ENCODE measurements at places on chromosomes 5 and 9.

GRCh38 chr9:32728181-32728580 is 55.2 kb upstream of the TMEM215 start:
- no peak for DNase-seq

GRCh38 chr5:131264451-131265099 is 722 bp downstream of the CDC42SE2 start:
- no peak for DNase-seq

DNA sequence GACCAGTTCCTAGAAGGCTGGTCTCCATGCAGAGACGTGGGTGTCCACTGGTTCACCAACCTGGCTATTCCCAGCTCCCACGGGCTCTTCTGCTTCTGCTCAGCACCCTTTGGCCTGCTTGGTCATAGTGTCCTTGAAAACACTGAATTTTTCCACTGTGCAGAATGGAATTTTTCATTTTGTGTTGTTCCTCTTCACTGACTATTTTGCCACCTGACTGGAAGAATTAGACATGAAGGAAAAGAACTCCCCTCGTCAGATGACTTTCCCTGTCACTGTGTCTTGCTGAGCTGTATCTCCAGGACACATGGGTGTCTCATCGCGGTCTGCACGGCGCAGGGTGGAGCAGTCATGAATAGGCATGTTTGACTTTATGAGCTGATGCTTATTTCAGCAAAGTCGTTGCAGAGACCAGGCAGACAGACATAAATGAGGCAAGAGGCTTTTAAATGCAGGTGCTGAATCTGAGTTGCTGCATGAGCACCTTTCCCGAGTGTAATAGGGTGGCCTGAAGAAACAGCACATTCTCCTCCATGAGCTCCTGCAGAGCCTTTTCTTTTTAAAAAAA is 50.2 kb upstream of the SEMA4D start:
- no peak for DNase-seq

DNA sequence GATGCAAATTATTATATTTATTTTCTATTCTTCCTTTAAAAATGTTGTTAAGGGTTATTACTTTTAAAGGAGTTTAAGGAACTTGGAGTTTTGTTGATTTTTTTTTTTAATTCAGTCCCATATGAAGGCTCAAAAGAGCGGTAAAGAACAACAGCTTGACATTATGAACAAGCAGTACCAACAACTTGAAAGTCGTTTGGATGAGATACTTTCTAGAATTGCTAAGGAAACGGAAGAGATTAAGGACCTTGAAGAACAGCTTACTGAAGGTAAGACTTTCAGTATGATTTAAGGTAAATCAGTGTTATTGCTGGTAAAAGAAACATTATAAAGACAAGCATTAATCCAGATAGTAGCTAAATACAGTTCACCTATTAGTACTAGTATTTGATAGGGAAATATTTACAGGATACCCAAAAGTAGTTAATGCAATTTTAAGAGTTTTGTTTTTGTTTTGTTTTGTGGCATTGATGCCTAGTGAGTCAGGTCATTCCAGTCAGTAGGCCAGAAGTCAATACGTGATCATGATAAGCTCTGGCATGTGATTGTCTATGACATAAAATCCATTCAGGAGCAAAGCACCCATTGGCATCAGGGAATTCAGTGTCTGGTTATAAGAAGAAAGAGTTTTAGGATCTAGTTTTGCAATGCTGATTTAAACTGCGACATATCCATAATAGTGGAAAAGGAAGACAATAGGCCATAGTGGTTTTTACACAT is 49.2 kb downstream of the CNTRL start:
- no peak for DNase-seq
